T-helper 22 cell (primary cell): ENCODE measurements at places on chromosomes 7 and 10.

DNA sequence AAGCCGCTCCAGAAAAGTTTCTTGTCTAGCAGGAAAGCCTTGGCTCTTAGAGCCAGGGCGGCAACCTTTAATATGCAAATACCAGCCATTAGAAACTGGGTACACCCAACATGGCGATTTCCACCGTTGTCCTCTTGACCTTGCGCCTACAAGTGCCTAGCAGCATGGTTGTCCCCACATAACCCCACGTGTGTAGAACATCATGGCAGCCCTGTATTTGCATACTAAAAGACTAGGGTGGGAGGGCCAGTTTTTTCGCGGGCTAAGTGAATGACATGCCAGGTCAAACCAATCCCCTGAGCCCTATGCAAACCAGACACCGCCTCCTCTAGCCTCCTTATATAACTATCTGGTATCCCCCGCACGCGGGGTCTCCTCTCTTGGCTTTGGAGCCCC, 58.4 kb upstream of the FZD8 start:
- DNase-seq, result no peak

DNA sequence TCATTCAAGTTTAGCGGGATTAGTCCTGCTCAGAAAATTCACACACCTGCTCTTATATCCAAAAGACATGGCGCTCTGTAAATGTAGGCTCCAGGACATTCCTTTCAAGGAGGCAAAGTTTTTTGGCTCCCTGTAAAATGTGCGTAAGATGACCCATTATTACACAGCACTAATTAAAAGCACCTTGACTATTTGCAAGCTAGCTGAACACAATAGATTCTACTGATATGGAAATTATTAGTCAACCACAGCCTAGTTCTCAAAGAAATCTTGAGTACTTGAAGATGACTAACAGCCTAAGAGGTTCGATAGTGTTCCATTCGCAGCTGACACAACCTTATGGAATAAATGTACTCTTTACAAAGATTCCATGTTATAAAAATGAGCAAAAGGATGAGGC, 175.2 kb downstream of the BMPER start:
- no peak for DNase-seq

- DNase-seq, result no peak
Measured at GRCh38 chr7:92783260-92784201, 52.8 kb downstream of the CDK6 start.

DNA sequence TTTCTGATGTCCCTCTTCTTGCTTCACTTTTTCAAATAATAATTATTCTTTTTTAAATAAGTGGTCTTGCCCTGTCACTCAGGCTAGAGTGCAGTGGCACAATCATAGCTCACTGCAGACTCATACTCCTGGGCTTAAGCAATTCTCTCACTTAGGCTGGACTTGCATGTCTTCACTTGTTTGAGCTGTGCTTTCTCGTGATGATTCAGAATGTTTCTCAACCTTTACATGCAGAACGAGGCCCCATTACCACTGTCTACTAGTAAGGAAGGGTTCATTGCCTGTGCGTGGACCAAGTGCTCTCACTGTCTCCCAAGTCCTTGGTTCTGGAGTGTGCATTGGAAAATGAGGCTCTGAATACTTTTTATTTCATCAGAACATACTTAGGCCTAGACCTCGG, 468.6 kb upstream of the COBL start:
- no peak for DNase-seq

GRCh38 chr7:42090056-42090455, 147.0 kb downstream of the GLI3 start:
- no peak for DNase-seq

GRCh38 chr10:31768467-31768866, 160.2 kb downstream of the ARHGAP12 start:
- no peak for DNase-seq

DNA sequence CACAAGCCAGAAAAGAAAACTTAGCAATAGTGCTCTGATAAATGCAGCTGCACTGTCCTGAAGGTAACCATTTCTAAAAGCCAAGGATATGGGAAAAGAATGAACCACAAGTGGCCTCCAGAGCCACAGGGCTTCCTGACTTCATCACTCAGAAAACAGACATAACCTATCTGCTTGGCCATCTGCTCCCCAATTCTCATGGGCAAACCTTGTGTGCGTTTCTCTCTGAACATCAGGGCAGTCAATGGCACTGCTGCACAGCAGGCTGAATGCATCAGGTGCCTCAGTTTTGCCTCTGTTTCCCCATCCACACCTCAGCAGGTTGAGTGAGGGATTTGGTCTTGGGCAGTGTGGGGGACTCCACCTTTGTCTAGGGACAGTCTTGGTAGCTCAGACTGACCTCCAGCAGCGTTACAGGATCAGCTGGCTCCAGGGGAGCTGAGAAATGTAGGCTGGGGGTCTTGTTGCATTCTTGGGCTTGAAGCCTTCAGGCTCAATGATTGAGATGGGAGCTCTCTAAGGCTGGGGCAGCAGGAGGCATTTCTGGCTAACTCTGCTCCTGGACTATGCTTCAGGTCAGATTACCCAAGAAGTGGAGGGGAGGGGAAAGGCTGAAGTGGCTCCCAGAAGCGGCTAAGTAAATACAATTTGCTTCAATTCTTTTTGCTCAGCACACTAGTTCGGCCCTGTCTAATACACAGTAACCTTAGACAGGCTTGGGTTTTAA, 23.6 kb upstream of the PDLIM1 start:
- DNase-seq, result no peak

DNA sequence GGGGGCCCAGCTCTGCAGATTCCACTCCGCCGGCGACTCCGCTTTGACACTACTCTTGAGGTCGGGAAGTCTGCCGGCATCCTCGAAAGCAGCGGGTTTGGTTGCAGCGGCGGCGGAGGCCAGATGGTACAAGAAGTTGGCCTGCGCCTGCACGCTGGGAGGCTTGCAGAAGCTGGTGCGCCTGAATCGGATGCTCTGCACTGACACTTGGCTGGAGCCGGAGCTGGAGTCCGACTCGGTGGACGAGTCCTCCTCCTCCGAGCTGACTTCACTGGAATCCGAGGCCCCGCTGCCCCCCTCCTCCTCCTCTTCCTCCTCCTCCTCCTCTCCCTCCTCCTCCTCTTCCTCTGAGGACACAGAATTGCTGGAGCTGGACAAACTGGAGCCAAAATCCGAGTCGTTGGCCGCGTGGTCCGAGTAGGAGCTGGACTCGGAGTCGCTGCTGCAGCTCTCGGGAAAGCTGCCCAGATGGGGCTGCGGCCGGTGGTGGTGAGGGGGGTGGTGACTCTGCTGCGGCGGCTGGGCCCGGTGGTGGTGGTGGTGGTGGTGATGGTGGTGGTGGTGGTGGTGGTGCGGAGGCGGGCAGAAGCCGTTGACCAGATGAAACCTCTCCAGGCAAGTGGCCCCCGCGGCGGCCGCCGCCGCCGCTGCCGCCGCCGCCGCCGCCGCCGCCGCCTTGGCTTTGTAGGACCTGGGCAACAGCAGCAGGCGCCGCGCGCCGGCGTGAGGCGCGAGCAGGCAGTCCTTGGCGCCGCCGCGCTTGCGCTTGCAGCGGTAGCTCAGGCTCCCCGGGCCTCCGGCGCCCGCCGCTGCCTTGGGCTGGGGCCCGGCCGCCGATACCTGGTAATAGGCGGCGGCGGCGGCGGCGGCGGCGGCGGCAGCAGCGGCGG, 9.0 kb downstream of the SKIDA1 start:
- peak; percentile 25 for DNase-seq

- DNase-seq, result no peak
Measured at GRCh38 chr7:5854738-5855137, 25.9 kb upstream of the OCM start.

DNA sequence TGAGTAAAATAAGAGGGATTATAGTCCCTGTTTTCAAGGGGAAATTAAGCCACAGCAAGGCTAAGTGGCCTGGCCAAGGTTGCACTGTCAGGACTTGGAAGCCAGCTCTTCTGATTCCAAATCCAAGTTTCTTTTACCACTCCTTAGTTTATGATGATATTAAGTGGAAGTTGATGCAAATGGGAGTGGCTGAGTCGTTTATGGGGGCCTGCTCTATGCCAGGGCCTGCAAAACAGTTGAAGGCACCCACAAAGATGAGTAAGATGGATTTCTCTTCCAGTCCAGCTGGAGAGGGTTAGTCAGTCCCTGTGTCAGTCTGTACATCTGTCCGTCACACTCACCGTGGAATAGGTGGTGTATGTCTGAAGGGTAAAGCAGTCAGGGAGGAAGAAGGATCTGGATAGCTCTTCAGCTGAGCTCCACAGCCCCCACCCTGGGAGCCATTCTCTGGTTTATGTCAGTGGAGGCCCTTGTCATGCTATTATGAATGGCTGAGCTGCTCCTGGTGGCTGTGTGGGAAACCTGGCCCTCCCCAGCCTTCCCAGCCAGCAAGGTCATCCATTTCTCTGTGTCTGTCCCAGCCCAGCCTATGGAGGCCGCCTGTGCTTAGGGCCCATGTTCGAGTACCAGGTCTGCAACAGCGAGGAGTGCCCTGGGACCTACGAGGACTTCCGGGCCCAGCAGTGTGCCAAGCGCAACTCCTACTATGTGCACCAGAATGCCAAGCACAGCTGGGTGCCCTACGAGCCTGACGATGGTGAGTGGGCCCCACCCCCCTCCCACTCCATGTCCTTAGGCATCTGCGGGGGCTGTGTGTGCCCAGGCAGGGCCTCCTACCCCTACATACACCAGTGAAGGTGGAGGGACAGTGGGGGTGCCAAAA, 44.5 kb downstream of the TBATA start:
- no peak for DNase-seq
